ENCODE measurements at places on chromosomes 2 and 18. TPM values are rescaled to one million over a fixed set of nuclear protein-coding genes. Genes with fewer than 3 reads are reported as not detected.

SP5 gene
- total RNA-seq = not detected

ADGRF3 gene
- 1.3 TPM for total RNA-seq

GPR148 gene
- total RNA-seq = not detected

NPAS2 gene
- 3.9 TPM for total RNA-seq

RBM44 gene
- total RNA-seq = 0.98 TPM

ZC3H8 gene
- total RNA-seq = 16.1 TPM

FAHD2A gene
- total RNA-seq = 26.4 TPM

ERBB4 gene
- total RNA-seq = 0.06 TPM

ARHGEF4 gene
- total RNA-seq = 4.4 TPM

PPP1R1C gene
- total RNA-seq = not detected

EVX2 gene
- not detected for total RNA-seq

LIPG gene
- 0.26 TPM for total RNA-seq

GAD1 gene
- not detected for total RNA-seq

AQP12B gene
- total RNA-seq = not detected

CCDC74A gene
- 0.90 TPM for total RNA-seq

KLF7 gene
- 72.2 TPM for total RNA-seq

MRO gene
- not detected for total RNA-seq

FBXO15 gene
- 2.2 TPM for total RNA-seq

All from T-cell (primary cell).